NCI-H510A treated with DMSO at 0.1 percent for 48 hours (cell line): ENCODE measurements at places on chromosomes 2 and 18.

DNA sequence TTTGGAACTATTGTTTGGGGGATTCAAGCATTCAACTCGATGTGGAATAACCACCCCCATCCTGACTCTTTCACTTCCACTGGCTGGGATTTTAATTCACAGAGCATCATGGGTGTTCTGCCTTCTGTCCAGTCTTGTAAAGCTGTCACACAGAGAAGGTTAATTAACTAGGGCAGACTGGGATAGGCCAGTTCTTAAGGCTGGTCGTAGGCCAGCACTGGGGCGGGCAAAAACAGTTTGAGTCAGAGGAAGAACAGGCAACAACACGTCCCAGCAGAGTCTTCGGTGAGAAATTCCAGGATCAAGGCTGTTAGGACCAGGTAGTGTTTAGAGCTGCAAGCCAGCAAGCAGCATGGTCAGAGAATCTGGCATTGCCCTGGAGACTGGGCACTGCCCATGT, 4.0 kb upstream of the RNF152 start:
- no peak for DNase-seq

GRCh38 chr2:24621779-24622538, 130.9 kb downstream of the NCOA1 start:
- DNase-seq, result no peak

DNA sequence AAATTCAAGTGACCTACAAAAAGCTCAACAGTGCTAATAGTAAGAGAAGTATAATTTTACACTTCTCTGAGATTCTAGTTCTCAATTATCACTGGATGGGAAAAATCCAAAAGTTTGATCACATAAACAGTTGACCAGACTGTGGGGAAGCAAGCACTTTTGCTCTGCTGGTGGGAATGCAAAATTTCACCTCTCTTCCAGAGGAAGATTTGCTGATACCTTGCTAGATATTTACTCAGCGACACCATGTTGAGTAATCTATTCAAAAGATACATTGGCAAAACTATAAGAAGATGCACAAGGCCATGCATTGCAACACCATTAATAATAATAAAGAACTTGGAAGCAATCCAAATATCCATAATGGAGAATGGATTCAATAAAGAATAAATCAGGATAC, 204.4 kb downstream of the MREG start:
- no peak for DNase-seq

GRCh38 chr2:49973917-49974368, 819.6 kb upstream of the FSHR start:
- DNase-seq, result peak; percentile 62

DNA sequence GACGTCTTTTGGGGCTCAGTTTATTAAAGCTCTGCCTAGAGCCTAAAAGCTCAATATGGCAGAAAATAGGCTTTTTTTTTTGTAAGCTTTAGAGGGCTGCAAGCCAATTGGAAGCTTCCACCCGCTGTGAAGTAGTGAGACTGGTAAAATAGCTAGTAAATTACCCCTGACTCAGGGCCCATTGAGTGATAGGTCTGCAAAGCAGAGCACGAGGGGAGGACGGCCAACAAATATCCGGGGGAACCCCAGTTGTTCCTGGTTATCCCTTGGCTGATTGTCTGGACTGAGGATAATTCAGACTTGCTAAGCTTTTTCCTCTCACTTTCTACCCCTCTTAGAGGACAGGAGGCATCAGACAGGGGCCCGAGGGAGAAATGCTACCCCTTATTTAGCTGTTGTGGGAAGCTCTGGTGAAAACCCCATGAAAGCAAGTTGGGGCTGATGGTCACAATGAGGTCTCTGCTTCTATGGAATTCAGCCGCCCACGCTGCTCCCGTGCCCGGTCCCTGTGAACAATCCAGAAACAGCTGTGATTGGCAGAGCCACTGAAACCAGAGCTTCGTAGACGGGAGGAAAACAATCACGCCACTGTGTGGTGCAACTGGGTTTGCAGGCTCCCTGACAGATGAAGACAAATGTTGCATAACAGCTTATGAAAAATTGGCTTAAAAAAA, 141.9 kb upstream of the LGALSL start:
- DNase-seq, result peak; percentile 67
